ENCODE measurements at places on chromosomes 1 and 21.

- DNase-seq: no peak
Observed at GRCh38 chr1:27623327-27624212, 11.4 kb downstream of the FGR start.

DNA sequence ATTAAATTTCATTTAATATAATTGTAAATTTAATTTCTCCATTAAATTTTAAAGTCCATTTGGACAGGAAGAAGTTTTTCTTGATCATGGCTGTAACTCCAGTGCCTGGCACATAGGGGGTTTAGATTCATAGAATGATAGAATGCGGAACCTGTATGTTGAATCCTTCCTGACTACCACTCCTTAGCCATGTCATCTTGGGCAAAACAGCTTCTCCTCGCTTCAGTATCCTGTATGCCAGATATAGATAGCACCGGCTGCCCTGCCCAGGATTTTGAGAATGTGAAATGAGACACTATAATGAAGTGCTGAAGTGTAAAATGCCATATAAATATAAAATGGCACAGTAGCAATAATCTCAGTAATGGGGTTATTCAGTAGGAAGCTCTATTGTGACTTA, 6.4 kb downstream of the DYRK1A start:
- no peak for DNase-seq

DNA sequence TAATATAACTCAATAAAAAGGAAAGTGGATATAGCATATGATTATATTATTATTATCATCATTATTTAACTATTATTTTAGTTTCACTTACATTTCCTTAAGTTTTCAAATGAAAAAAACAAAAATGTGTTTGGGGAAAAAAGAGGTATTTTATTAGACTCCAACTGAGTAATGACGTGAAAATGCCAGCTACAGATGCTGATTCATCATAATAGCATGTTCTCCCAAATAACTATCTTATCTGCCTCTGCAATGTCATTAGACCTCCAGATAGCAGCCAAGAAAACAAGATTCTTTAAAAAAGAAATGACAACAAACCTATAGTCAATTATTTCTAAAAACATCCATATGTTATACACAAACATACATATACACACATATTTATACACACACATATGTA, 1071.9 kb upstream of the TMPRSS15 start:
- peak; percentile 88 for DNase-seq

- peak; percentile 41 for DNase-seq
Observed at GRCh38 chr1:178908358-178908757, 37.5 kb upstream of the ANGPTL1 start.

DNA sequence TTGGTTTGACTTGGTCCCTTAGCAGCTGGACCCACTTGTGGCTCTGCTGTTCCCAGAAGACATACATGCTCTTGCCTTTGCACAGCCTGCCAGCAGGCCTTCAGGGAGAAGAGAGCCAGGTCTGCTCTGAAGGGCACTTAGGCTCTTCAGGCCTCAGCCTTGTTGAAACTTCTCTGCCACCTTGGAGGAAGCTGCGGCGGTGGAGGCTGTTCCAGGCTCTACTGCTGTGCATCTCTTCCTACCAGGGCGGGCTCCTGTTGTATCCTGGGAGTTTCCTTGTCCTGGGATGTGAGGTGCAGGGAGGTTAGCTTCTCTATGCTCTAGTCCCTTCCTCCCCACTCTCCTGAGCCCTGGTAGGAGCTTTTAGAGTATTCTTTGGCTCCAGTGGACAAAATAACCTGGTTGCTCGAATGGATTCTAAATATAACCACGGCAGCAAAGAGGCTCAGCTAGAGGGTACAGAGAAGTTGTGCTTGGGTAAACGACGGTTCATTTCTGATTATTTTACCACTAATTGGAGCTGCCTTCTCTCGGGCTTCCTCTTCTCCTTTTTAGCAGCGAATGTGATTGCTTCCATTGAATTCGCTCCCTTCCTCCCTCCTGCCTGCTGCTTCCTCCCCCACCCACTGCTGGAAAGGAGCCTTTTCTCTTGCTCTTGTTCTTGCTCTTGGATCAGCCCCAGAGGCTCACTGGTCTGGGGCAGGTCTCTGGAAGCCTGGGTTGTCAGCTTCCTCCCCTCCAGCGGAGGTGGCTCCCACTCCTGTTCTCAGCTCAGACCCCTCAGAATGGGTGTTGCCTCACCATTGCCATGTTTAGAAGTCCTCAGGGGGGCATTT, 126.6 kb upstream of the CACNA1E start:
- DNase-seq: no peak

DNA sequence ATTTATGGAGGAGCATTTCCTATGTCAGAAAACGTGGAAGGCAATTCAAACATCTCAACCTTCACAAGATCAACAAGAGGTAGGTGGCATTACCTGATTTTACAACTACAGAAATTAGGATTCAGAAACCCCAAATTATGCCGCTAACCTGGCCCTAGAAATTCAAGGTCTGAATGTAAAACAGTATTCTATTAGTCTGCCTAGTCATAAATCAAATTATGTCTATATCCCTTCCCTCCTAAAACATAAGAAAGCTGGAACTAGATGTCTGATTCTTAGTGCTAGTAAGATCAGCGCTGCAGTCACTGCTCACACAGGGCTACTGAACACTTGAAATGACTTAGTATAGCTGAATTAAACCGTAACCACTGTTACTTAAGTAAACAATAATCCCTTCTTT, 1.4 kb downstream of the TOMM20 start:
- no peak for DNase-seq

- no peak for DNase-seq
Observed at GRCh38 chr1:84665703-84666317, 24.5 kb downstream of the SSX2IP start.

GRCh38 chr1:21175324-21175669, 1.4 kb downstream of the EIF4G3 start:
- peak; percentile 56 for DNase-seq

DNA sequence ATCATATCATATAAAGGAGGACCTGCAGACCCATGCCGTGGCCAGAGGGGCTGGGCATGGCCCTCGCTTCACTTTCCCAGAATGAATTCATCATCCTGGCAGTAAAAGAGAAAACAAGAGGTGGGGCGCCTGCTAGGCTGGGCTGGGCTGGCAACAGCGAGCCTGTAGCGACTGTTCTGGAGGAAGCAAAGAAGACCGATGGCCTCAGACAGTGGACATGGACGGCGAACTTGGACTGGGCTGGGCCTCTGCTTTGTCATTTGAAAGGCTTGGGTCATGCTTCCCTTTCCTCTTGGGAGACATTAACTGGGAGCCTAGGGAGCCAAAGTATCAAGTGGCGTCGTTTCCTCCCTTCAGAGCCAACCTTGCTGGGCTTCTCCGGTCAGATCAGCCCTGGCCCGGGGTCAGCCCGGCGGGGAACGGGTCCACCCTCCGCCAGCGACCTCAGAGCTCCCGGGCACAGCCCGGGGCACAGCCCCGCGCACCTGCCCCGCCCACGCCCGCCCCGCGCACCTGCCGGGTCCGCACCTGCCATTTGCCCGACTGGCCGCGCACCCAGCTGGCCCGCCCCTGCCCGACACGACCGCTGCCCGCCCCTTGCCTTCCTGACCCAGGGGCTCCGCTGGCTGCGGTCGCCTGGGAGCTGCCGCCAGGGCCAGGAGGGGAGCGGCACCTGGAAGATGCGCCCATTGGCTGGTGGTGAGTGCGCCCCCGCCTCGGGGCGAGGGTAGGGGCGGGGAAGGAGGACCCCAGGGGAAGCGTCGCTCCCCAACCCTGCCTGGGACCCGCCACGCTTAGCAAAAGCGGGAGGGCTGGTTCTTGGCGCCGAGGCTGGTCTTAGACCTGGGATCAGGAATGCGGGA, at the start of gene FAM3B:
FAM3B (plus strand) TSS at position 602 of the 863 bp plus-strand sequence; CDS start at position 681, 79 bp downstream.
- no peak for DNase-seq

DNA sequence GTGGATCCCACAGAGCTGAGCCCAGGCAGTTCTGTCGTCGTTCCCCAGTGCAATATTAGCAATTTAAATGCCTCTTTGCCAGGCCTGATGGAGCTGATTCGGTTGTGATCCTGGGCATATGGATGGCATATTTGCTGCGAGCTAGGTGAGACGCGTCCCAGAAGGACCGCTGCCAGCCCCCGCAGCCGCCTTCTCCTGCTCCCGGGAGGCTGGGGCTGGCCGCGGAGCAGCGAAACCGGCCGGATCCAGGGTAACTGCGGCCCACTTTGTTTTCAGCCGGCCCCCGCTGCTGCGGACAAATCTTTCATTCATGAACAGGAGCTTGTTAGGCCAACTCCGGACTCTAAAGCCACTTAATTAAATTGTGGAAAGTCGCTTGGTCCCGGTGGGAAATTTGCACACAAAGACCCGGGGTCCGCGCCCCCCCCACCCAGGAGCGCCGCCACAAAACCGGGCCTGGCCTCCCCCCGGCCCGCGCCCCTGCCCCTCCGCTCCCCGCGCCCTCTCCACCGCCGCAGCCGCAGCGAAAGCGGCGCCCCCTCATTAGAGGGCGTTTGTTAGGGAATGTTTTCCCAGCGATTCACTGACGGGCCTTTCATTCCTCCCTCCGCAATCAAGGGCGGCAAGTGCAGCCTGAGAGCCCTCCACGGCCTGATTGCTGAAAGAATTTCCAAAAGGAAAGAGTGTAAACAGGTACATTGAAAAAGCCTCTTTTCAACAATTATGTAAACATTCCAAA, 383.3 kb downstream of the RRAGC start:
- no peak for DNase-seq

GRCh38 chr21:37159949-37160348, 86.9 kb downstream of the TTC3 start:
- DNase-seq: no peak

- no peak for DNase-seq
Observed at GRCh38 chr21:41176846-41177245, 8.9 kb downstream of the BACE2 start.

GRCh38 chr1:36203554-36204346, 20.5 kb upstream of the THRAP3 start:
- DNase-seq: peak; percentile 93

GRCh38 chr1:4010284-4010683, 110.2 kb upstream of the C1orf174 start:
- DNase-seq: no peak

GRCh38 chr1:15680131-15680530, 4.0 kb upstream of the PLEKHM2 start:
- peak; percentile 89 for DNase-seq

DNA sequence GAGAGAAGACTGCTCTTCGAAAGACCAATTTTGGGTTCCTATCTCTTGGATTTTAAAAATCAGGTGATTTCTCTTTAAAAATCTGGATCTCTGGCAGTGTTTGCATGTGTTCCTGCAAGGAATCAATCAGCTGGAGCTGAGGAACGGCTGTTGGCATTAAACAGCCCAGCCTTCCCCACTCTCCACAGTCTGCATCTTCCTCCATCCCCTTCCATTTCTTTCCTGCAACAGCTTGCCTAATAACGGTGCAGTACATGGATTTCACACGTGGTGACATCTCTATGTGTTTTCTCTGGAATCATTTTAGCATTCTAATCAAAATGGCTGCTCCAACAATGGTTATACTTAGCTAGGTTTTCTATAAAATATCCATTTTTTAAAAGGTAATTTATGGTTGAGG, 20.0 kb downstream of the RIPPLY3 start:
- no peak for DNase-seq

DNA sequence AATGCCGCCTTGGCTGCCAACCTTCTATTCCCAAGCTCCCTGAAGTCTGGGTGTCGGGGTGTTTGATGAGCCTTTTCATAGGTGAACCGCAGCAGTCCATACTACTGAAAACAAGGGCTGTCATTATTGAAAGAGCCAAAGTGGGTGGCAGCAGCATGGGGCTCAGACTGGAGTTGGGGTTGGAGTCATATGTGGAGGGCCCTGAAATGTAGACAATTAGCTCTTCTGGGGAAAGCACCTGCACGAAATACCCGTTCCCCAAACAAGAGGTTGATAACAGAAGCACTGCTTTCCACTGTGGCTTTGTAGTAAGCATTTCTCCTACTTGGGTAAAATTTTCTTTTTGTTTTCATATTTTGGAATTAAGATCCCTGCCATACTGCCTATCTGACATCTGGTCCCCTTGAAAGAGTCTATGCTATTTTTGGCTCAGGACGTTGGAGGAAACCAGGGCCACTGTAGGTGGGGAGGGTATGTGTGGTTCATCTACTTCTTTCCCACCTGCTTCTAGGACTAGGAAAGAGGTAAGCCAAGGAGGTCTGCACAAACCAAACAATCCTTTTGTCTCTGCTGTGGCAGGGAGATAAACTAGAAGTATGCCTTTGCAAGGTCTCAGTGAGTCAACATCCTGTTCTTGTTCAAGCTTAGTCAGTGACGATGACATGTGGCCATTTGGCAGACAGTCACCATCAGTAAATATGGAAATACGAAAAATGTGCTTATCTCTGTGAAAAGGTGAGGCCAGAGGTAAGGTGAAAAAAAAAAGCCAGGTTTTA, 197.0 kb upstream of the UBE2U start:
- DNase-seq: peak; percentile 53

GRCh38 chr1:116289193-116289592, 83.9 kb upstream of the ATP1A1 start:
- DNase-seq: no peak

DNA sequence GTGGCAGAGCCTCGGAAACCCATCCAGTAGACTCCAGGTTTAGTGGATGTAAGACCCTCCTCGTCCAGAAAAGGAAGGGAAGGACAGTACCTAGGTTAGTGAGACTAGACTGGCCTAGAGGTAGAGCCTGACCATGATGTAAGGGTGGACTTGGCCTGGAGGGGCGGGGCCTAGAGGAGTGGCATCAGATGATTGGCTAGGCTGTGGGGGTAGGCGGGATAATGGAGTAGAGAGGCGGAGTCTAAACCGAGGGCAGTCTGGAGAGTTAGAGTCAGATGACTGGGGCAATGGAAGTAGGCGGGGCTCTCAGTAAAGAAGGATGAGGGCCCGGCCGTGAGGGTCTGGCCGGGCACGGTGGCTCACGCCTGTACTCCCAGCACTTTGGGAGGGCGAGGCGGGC, 70.1 kb downstream of the EPHB2 start:
- peak; percentile 17 for DNase-seq

DNA sequence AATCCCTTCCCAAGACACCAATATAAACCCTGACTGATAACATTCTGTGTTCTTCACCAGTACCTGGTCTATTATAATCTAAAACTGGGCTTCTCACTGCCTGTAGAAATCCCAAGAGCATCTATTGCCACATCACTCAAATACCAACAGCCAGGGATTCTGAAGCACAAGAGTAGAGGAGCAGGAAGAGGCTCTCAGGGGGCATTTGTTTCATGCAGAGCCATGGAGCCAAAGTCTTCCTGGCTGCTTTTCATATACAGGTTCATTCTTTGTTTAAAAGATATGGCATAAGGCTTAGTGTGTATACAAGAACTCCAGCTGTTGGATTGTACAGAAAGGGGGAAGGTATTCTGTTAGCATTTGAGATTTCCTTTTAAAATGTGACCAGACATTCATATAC, 38.2 kb upstream of the USH2A start:
- peak; percentile 24 for DNase-seq

- DNase-seq: peak; percentile 56
Observed at GRCh38 chr1:8560611-8561544, 243.0 kb downstream of the SLC45A1 start.

- DNase-seq: no peak
Observed at GRCh38 chr1:83846138-83846537, 152.8 kb downstream of the TTLL7 start.

DNA sequence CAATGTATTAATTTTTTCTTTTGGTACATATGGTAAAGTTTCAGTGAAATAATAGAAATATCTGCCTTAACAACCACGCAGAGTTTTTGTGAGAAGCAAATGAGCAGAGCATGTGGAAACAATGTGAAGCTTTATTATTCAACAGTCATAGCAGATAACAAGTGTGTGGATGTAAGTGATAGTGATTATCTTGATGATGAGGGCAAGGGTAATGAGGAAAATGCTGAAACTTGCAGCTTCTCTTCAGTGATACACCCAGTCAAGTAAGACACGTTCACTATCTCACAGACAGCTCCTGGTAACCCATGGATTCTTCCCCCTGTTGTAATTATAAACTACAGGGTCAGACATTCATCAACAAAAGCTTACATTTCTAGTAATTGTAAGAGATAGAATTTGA, 14.6 kb upstream of the OR2L5 start:
- no peak for DNase-seq

All from amniotic epithelial cell (primary cell).